ENCODE measurements at places on chromosomes 12 and 14.
A peak's percentile ranks its signal among the peaks of the same experiment; 100 is the strongest.

GRCh38 chr12:668090-668481, 4.8 kb upstream of the NINJ2 start:
- DNase-seq = no peak

- DNase-seq = no peak
These were observed 109.6 kb downstream of the BCAT1 start for GRCh38 chr12:24839268-24839791.

GRCh38 chr14:83566567-83566966, 1963.4 kb upstream of the FLRT2 start:
- DNase-seq = no peak

DNA sequence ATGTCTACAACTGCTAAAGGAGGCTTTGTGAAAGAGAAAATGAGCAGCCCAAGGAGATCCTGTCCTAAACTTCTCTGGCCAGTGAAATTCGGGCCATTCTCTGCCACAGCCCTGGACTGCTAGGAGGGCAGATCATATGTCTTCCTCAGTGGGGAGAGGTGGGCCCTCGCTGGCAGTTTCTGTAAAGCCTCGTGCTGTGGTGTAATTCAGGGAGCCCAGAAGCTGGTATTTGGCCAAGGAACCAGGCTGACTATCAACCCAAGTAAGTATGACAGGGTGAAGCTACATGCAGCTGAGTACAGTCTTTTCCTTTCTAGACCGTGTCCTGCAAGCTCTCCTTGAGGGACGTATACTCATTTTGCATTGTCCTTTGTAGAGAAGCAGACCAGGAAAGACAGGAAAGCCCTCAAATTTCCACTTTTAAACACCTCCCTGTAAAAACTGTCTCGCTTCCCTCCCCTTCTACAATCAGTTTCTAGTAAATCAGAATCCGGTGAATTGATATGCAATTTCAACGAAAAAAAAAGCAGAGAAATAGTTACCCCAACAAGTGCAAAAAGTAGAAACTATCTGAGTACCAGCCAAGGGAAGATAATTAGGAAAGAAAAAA, 106.8 kb downstream of the DAD1 start:
- no peak for DNase-seq

GRCh38 chr14:67514203-67514607, 18.9 kb upstream of the PLEKHH1 start:
- no peak for DNase-seq

GRCh38 chr12:98275131-98275475, 240.3 kb upstream of the TMPO start:
- DNase-seq = no peak

- DNase-seq = no peak
These were observed 330.5 kb upstream of the SFSWAP start for GRCh38 chr12:131380220-131380964.

DNA sequence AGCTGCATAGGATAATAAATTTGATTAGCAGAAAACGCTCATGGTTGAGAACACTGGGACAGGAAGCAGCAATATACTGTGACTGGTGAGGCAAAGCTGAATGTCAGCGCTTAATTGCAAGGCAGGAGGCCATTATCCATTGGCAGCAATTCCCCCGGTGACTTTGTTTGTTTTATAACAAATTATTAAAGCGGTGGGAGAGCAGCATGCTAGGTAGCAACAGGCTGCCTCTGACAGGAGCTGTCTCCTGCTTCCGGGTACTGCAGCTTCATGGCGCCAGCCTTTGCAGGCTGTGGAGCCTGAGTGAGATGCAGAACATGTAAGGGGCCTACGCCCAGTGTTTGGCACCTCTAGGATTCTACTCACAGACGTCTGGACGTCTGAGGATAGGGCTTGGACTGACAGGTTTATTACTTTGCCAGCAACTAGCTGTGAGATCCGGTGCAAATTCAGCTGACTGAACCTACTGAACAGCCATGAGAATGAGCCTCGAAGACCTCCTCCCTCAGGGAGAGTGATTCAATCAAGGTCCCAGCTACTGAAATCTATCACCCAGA, 82.1 kb upstream of the SSTR1 start:
- no peak for DNase-seq

- DNase-seq = no peak
These were observed 1097.4 kb upstream of the TMEM132C start for GRCh38 chr12:127169321-127170181.

GRCh38 chr12:28539691-28540323, 349.6 kb downstream of the CCDC91 start:
- DNase-seq = no peak

DNA sequence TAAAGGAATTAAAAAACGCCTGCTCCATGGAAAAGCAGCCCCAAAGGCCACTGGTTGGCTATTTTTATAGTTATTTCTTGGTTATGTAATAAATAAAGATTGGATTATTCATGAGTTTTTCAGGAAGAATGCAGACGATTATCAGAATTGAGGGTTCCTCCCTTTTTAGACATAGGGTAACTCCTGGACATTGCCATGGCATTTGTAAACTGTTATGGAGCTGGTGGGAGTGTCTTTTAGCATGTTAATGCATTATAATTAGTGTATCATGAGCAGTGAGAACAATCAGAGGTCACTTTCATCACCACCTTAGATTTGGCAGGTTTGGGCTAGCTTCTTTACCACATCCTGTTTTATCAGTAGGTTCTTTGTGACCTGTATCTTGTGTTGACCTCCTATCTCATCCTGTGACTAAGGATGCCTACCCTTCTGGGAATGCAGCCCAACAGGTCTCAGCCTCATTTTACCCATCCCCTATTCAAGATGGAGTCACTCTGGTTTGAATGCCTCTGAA, 728.7 kb downstream of the GALC start:
- DNase-seq = no peak

DNA sequence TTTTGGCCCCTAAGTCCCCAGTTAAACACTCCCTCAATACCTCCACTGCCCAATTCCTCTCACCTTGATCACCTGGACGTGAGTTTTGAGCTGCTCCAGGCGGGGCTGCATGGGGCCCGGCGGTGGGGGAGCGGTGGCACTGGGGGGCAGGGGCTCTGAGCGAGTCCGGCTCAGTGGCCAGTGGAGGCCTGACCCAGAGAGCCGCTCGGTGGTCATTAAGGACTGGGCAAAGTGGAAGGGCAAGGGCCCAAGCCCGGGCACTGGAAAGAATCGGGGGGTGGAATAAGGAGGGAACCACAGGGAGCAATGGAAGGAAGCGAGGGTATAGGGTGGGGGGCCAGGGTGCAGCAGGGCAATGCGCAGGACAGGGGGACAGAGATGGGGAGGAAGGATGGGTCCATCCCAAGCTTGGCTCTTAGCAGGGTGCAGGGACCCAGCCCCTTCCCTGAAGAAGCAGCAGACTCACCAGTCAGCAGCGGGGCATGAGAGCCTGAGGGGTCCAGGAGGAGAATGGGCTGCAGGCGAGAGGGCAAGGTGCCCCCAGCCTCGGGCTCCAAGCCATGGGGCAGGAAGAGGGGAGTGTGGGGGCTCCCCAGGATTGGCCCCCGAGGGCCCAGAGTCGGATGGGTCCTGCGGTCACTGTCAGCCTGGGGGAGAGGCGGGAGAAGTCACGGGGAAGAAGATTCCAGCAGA, 22.2 kb downstream of the SLC48A1 start:
- no peak for DNase-seq

- no peak for DNase-seq
These were observed 45.8 kb upstream of the MYL2 start for GRCh38 chr12:110966081-110966760.

DNA sequence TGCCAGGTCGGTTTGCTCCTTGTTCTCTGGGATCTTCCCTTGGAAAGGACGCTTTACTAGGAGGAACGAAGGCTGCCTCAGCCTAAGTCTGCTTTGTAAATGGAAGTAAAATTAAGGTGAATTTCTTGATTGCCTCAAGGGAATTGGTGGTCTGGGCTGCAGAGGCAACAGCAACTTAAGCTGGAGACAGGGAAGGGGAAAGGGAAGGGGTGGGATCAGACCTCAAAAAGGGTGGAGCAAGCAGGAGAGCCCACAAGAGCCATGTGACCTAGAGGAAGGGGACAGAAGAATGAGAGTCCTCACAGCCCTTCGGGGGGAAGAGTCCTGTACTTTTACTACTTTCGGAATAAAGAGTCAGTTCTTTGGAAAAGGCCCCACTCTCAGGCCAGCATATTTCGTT, 147.9 kb downstream of the PPM1H start:
- DNase-seq = peak; percentile 68

GRCh38 chr12:53205747-53206419, 1.2 kb downstream of the ITGB7 start:
- DNase-seq = peak; percentile 42

DNA sequence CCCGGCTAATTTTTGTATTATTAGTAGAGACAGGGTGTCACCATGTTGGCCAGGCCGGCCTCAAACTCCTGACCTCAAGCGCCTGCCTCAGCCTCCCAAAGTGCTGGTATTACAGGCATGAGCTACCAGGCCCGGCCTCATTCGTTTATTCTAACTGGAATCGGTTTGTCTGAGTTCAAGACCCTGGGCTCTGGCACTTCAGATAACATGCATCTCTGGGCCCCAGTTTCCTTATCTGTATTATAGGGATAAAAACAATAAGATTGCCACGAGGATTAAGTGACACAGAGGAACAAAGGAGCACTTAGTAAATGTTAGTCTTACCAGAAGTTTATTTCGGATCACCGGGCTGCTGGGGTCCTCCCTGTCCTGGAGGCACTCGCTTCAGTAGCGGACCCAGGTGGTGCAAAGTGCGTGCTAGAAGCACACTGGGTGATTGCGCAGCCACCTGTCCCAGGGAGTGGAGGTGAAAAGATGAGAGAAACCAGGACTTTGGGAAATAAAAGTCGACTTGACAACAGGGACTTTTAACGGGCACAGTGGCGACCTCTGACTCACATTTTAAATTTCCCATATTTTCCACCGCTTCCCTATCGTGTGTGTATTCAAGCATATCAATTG, 37.5 kb downstream of the ACACB start:
- no peak for DNase-seq

GRCh38 chr14:65789363-65789762, 376.8 kb downstream of the FUT8 start:
- no peak for DNase-seq

GRCh38 chr14:79021766-79022165, 851.6 kb downstream of the NRXN3 start:
- no peak for DNase-seq

DNA sequence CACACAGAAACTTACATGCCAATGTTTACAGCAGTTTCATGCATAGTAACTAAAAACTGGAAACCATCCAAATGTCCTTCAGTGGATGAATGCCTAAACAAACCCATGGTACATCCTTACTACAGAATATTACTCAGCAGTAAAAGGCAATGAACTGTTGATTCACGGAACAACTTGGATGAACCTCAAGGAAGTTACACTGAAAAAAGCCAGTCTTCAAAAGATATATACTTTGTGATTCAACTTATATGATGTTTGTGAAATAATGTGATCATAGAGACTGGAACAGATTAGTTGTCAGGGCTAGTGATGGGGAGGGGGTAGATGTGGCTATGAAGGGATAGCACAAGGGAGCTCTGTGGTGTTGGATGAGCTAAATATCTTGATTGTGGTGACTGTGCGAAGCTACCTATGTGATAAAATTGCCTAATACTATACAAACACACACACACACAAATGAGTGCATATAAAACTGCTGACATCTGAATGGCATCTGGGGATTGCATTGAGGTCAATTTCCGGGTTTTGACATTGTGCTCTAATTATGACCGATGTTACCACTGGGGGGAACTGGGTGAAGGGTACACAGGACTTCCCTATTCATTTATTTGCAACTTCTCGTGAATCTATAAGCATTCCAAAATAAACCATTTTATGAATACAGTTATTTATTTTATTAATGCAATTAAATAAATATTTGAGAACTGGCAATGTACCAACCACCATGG, 94.3 kb downstream of the RIN3 start:
- DNase-seq = no peak

GRCh38 chr12:129659961-129660622, 243.7 kb downstream of the TMEM132D start:
- peak; percentile 30 for DNase-seq

GRCh38 chr14:100747736-100748135, 21.0 kb downstream of the DLK1 start:
- no peak for DNase-seq

DNA sequence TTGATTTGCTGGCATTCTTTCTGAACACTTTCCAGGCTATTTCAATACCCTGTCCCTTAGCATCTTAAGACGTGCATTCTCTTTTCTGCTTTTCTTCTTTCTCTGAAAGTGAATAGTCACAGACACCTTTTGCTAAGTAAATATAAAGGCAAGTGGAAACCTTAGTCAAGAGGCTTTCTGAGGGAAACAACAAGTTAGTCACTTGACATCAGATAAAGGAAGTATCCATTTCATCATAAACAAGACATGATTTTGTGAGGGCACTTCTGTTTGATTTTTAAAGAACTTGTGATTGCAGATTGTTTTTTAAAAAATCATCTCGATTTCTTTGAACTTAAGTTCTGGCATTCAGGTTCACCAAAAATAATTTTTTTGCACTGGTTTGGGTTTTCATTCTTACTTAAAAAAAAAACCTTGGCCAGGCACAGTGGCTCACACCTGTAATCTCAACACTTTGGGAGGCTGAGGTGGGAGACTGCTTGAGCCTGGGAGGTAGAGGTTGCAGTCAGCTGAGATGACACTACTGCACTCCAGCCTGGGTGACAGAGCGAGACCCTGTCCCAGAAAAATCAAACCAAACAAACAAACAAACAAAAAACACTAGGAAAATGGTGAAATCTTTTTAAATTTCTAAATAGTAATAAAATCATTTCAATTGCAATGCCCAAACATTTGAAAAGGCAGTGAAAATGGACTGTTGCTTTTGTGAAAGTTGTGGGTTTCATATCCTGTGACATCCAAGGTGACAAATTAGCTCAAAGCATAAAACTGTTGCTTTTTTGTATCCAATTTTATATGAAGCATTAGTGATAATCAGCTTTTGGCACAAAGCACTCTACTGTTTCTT, 8.3 kb upstream of the KLHL42 start:
- DNase-seq = no peak

- no peak for DNase-seq
These were observed 23.1 kb downstream of the BHLHE41 start for GRCh38 chr12:26101763-26102162.

DNA sequence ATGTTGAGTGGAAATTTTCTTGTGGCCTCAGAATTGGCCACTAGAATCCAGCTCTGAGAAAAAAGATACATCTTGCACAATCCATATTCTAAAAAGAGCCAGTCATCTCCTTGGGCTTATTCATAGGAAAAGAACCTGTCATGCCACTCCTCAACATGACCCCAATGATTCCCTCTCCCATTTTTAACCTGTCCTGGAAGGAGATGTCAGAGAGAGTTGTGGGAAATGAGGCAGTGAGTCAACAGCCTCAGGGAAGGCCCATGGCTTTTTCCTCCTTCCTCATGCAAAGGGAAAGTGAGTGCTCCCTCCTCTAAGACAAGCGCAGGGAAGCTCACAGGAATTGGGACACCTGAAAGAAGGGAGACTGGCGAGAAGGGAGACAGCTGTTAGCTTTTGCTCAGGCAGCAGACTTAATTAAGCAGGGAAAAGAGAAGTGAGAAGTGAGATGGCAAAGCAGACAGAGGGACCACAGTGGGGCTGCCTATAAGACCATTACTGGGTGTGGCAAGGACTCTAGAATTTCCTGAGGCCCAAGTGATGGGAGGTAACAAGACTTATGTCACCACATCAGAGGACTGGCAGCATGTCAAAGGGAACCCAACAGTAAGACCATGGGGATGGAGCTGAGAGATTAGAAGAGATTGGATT, 10.2 kb upstream of the DHRS7 start:
- no peak for DNase-seq

- no peak for DNase-seq
These were observed 103.3 kb upstream of the BTG1 start for GRCh38 chr12:92248977-92249376.
